Stimulated activated CD8-positive, alpha-beta memory T cell treated with anti-CD3 and anti-CD28 coated beads, Interleukin-4, amount 100 ng/mL, for 1 hour (primary cell): ENCODE measurements at places on chromosomes 5 and 9.

DNA sequence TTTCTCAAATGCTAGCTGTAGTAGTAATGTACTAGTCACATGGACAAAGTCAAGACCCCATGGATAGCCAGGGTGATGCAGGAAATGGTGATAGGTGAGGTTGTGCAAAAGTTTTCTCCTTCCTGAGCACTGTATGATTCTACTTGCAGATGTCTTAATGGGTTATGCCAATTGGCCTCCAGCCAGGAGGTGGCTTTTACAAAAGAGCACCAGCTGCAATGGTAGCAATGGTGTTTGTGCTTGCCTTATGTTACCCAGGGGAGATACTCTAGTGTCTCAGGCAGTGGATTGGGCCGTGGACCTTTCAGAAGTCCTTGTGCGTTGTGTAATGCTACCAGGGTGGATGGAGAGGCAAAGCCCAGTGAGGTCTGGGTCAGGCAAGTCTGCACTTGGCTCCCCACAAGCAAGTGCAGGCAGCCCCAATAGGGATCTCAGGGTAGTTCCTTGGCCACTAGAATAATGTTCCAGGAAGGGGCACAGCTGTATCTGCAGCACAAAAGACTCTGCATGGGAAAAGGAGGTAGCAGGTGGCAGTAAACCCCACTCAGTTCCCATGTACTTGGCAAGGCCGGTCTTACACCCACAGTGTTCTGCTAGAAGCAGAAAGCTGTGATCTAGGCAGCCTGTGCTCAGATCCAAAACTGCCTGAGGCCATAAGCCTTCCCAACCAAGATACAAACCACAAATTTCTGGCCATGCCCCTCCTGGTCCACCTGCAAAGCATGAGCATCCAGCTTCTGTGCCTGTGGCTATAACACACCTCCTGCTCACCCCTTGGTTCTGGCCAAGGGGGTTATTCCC, 46.4 kb upstream of the EDIL3 start:
- no peak for DNase-seq

DNA sequence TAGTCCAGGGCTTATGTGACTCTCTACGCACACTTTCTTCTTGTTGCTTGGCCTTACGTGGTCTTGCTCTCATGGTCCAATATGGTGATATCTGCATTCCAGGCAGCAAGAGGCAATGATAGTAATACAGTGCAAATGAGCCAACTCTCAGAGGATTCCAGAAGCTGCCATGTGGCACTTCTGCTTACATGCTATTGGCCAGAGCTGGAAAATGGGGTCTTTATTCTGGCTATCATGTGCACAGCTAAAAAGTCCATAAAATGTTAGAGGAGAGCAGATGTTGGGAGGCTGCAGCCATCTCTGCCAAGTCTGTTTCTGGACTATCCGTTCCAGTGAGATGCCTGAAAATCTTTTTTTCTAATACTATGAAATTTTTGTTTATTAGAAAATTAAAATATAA, 2.9 kb upstream of the SEPTIN8 start:
- DNase-seq: no peak

DNA sequence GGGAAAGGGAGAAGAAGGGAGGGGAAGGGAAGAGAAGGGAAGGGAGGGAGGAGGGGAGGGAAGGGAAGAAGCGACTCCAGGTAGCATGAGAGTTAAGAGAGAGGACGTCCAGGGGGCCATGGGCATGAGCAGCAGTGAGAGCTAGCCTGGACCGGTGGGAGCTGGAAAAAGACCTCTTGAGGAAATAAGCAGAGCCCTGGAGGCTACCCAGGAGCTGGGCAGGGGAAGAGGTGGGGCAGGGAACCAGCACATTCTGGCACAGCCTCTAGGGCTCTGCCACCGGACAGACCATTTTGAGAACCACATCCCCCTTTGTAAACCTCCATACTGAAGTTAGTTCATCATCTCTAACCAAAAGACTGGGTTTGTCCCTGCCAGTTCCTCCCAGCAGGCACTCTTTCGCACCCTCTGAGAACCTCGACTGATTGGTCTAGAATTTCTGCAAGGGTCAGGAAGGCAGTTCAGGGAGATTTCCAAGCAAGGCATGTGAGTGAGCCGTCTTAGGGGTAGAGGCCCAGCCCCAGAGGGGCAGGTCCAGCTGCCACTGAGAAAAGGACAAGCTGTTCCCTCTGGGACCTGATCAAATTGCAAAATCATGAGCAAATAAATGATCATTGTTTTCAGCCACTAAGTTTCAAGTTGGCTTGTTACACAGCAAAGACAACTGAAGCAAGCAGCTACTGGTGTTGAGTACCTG, 11.6 kb downstream of the NAIF1 start:
- no peak for DNase-seq

DNA sequence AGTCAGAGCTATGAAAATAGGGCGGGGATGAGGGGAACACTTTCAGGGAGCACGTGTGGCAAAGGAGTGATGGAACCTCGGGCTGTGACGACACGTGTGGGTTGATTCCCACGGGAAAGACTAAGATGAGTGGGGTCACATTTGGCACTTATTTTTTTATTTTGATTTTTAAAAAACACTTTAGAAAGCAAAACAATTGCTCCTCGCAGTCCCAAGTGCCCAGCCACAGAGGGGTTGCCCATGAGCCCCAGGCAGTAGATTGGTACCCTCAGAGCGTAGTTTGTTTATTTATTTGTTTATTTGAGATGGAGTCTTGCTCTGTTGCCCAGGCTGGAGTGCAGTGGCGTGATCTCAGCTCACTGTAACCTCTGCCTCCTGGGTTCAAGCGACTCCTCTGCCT, 69.7 kb downstream of the WNK2 start:
- no peak for DNase-seq

- no peak for DNase-seq
Observed at GRCh38 chr9:23962101-23962500, 136.1 kb upstream of the ELAVL2 start.

- no peak for DNase-seq
Observed at GRCh38 chr9:131036529-131037334, 27.8 kb downstream of the LAMC3 start.

GRCh38 chr5:39238366-39239105, 19.2 kb upstream of the FYB1 start:
- DNase-seq: no peak

GRCh38 chr9:110027671-110028081, 180.3 kb downstream of the C9orf152 start:
- no peak for DNase-seq

- DNase-seq: no peak
Observed at GRCh38 chr5:6733411-6734242, 20.4 kb downstream of the TENT4A start.

GRCh38 chr5:112192072-112192471, 227.0 kb downstream of the EPB41L4A start:
- no peak for DNase-seq

DNA sequence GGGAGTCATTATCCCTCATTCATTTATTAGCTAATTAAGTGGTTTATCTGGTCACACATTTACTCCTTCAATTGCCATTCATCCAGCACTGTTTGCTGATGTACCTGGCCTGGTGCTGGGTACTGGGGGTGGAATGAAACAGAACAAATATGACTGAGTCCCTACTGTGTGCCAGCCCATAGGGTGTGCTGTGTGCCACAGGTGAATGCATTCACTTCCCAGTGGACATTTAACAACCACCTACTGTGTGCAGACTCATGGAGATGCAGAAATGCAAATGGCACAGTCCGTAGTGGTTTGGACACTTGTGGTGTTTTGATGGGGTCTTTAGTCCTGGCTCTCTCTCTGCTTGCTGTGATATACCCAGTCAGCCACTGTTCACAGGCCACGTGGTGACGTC, 10.5 kb downstream of the NEK6 start:
- DNase-seq: no peak

GRCh38 chr9:117120061-117120460, 294.8 kb downstream of the ASTN2 start:
- DNase-seq: no peak

- no peak for DNase-seq
Observed at GRCh38 chr5:25568294-25568693, 923.5 kb upstream of the CDH10 start.

DNA sequence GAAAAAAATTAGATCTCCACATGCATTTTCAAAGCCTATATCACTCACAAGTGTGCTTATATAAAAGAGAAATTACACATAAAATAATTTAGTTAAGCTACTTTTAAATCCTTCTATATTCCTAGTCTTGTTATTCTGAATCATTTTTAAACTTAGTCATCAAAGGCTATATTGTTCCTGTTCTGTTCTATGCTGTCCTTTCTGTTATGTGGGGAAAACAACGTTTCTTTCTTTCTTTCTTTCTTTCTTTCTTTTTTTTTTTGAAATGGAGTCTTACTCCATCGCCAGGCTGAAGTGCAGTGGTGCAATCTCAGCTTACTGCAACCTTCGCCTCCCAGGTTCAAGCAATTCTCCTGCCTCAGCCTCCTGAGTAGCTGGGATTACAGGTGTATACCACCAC, 389.2 kb upstream of the FTMT start:
- DNase-seq: no peak

DNA sequence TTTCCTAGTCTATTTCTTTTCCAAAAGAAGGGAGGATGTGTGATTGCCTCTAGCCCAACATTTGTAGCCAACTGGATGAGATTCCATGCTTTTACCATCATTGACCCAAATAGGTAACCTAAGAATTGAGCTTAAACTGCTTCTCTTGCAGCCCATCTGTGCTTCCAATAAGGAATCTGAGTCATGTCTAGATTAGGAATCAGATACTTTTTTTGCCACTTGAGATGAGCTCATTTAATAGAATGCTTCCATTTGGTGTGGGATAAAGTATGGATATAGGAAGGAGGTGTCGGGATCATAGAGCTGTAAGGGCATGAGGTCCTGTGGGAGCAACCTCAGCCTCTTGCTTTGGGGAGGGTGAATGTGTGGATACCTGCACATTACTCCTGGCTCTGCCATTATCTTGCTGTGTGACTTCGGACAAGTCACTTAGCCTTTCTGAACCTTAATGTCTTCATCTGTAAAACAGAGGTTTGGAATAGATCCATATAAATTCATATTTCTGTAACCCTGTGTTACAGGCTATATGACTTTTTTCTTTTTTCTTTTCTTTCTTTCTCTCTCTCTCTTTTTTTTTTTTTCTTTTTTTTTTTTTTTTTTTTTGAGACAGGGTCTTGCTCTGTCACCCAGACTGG, 56.2 kb downstream of the MAP1B start:
- DNase-seq: no peak

- no peak for DNase-seq
Observed at GRCh38 chr9:89706731-89707191, 101.9 kb downstream of the GADD45G start.

- DNase-seq: no peak
Observed at GRCh38 chr5:44891116-44891515, 82.4 kb downstream of the MRPS30 start.

GRCh38 chr9:34555500-34555899, 32.7 kb upstream of the ENHO start:
- no peak for DNase-seq

- DNase-seq: no peak
Observed at GRCh38 chr5:56633950-56634349, 181.4 kb upstream of the MAP3K1 start.

GRCh38 chr9:83266666-83267496, 203.9 kb upstream of the RASEF start:
- DNase-seq: no peak

DNA sequence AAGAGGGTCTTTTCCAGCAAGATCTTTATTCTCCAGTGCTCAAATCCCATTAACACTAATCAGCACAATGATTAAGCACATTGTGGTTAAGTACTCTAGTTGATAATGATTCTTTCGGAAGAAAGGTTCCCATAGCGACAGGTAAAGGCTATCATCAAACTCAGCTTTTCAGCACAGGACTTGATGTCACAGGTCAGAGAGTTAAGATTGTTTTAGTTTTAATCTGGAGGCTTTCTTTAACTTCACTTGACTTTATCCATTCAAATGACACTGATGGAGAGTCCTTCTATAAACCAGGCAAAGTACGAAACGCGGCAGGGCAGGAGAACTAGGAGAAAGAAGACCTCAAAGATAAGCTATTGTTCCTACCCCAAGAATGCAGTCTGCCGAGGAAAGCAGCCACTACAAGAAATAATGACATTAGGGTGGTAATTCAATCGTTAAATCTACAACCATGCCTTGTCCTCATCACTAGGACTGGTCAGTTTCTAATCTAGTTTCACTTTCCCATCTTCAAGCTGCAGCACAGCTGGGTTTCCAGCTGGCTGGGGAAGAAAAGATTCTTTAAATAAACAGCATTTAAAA, 4.6 kb downstream of the NRG2 start:
- no peak for DNase-seq

DNA sequence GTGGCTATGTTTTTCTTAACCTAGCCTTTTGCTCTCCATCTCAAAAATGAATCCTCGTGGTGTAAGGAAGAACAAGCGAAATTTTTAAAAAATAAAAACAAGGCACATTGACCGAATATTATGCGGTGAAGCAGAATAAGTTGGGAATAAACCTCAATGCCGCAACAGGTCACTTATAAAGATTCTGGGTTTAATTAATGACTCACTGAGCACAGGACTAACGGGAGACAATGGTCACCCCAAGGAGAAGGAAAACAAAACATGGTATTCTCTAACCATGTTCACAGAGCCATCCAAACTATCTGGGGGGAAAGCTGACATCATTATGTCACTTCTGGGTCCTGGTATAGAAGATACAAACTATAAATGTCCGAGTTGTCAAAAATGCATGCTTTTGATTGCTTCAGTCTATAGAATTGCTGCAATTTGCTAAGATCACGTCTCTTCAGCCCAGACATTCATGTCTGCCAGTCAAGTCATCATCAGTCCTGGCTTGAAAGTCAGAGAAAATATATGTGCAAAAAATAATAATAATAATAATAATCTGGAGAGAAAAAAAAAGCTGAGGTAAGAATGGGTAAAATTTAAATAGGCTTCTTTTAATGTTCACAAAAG, 280.6 kb downstream of the NR2F1-AS1 start:
- DNase-seq: no peak

DNA sequence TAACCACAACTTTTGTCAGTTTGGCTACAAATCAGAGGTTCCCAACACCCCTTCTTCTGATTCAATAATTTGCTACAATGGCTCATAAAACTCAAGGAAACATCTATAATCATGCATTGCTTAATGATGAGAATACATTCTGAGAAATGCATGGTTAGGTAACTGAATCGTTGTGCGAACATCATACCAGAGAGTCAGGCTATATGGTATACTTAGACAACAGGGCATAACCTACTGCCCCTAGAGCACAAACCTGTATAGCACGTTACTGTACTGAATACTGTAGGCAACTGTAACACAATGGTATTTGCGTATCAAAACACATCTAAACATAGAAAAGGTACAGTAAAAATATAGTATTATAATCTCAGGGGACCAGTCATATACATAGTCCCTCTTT, 31.0 kb upstream of the RNF38 start:
- no peak for DNase-seq

GRCh38 chr9:110847671-110848070, 179.1 kb downstream of the MUSK start:
- DNase-seq: no peak

GRCh38 chr9:36188212-36188611, 2.5 kb upstream of the CLTA start:
- DNase-seq: no peak

DNA sequence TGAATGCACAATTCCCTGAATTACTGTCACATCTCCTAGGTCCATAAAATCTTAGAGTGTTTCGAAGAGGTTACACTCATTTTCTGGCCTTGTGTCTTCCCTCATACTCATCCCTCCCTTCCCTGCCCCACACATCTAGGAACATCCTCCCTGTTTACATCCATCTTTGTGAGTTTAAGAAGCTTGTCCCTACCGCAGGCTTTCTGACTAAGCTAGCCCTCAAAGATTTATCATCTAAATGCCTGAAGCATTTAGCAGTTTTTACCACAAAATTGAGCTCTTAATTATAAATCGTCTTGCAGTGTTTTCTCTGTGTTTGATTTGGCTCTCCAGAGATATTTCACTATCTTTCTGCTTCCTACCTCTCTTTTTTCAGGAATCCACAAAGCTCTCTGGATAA, 374.8 kb downstream of the KIAA0825 start:
- DNase-seq: no peak
